ENCODE measurements at places on chromosomes 16 and 17. TPM values are rescaled to one million over a fixed set of nuclear protein-coding genes. Genes with fewer than 3 reads are reported as not detected.

GRCh38 chr17:40833882-40834281, 11.5 kb upstream of the KRT10 start:
- H3K27me3 ChIP-seq = no peaks in the 10 kb centered on the region
- DNase-seq = no peak
- no peaks in the 10 kb centered on the region for H3K4me1 ChIP-seq
- peaks cover 2% of the 10 kb centered on the region for H3K36me3 ChIP-seq

GRCh38 chr17:3935140-3935542, 18.9 kb upstream of the P2RX1 start:
- DNase-seq = no peak
- no peak overlapping the region for H3K27ac ChIP-seq
- H3K4me3 ChIP-seq = no peak overlapping the region
- no peaks in the 10 kb centered on the region for H3K4me1 ChIP-seq

Gene NR1D1
- 8.8 TPM for total RNA-seq

GRCh38 chr16:90018652-90019542, at the start of gene DBNDD1:
Gene DBNDD1, minus strand, starts transcription at chr16:90019456. Its CDS starts 115 bp downstream, at chr16:90019341.
- DNase-seq = no peak
- H3K27ac ChIP-seq = peak within 1 kb of the TSS; percentile 92
- peak within 1 kb of the TSS; percentile 61 for H3K4me3 ChIP-seq
- peaks cover 23% of the 10 kb centered on the region for H3K4me1 ChIP-seq
- no peaks in the 10 kb centered on the region for H3K27me3 ChIP-seq

GRCh38 chr17:48678141-48678971, 44.0 kb downstream of the PRAC1 start:
- H3K4me3 ChIP-seq = peak overlapping the region; percentile 42
- H3K27ac ChIP-seq = no peak overlapping the region
- H3K4me1 ChIP-seq = no peaks in the 10 kb centered on the region
- H3K36me3 ChIP-seq = no peaks in the 10 kb centered on the region

Gene MYH2
- total RNA-seq = not detected

GRCh38 chr17:47802341-47803022, 19.1 kb downstream of the OSBPL7 start:
- peak; percentile 30 for DNase-seq
- H3K27ac ChIP-seq = no peak overlapping the region
- H3K36me3 ChIP-seq = no peaks in the 10 kb centered on the region
- H3K4me1 ChIP-seq = no peaks in the 10 kb centered on the region

GRCh38 chr16:71520550-71520949, 5.7 kb upstream of the CHST4 start:
- no peak for DNase-seq
- H3K4me3 ChIP-seq = no peak overlapping the region
- no peak overlapping the region for H3K27ac ChIP-seq
- H3K4me1 ChIP-seq = no peaks in the 10 kb centered on the region
- no peaks in the 10 kb centered on the region for H3K36me3 ChIP-seq

DNA sequence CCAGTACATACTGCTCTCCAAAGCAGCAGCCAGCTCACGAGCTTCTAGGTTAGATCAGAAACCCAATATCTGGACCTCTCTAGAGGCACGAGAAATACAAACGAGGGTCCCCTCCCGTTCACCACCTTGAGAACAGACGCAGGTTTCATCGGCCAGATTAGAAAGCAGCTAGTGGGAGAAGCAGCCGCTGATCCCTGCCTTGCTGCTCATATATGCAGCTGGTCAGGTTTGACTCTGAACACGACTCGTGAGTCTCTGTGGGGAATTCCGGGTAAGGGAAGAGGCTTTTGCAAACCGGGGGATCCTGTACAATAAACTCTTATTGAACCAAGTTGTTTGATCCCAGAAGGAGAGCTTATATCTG, 1.6 kb downstream of the VAT1L start:
- DNase-seq = no peak
- peaks cover 10% of the 10 kb centered on the region for H3K27me3 ChIP-seq
- no peak overlapping the region for H3K27ac ChIP-seq
- H3K4me3 ChIP-seq = no peak overlapping the region
- H3K4me1 ChIP-seq = no peaks in the 10 kb centered on the region

Gene GPR142
- total RNA-seq = not detected

- H3K36me3 ChIP-seq = no peaks in the 10 kb centered on the region
- no peaks in the 10 kb centered on the region for H3K27me3 ChIP-seq
- H3K4me3 ChIP-seq = no peak overlapping the region
- DNase-seq = peak; percentile 20
Observed at GRCh38 chr16:7025616-7026190, 306.9 kb upstream of the RBFOX1 start.
